Right atrium auricular region (tissue), 2 donors: ENCODE measurements at places on chromosomes 1 and 21. TPM values are rescaled to one million over a fixed set of nuclear protein-coding genes. Genes with fewer than 3 reads are reported as not detected.
A peak's percentile ranks its signal among the peaks of the same experiment; 100 is the strongest.

Gene PCP4
- 6.6 TPM for total RNA-seq

Gene CXADR
- total RNA-seq = 25.8 TPM

Gene G0S2
- total RNA-seq = 212 TPM

Gene SPRR4
- total RNA-seq = not detected

Gene BTG2
- total RNA-seq = 254 TPM

Gene SETD4
- 7.6 TPM for total RNA-seq

Gene TCEA3
- total RNA-seq = 40.1 TPM

Gene TFF3
- 5.0 TPM for total RNA-seq

- DNase-seq = no peak
Observed at GRCh38 chr21:15098908-15099307, 34.1 kb upstream of the NRIP1 start.

DNA sequence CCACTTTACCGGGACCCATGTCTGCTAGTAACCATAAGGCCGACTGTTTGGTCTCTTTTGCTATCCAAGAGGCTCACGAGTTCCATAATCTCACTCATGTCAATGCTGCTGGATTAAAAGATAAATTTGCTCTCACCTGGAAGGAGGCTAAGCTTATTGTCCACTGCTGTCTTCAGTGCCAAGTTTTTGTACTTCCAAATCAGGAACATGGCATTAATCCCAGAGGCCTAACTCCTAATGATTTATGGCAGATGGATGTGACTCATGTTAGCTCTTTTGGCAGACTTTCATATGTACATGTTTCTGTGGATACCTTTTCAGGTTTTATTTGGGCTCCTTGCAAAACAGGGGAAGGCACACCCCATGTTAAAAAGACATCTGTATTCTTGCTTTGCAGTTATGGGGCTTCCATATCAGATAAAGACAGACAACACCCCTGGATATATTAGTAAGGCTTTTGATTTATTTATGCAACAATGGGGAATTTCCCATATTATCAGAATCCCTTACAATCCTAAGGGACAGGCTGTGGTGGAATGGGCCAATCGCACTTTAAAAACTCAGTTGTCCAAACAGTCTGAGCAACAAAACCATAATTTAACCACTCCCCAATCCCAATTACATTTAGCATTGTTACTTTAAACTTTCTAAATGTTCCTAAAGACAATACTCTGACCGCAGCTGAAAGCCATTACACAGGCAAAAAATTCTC is 162.7 kb downstream of the IER5 start:
- DNase-seq = no peak

GRCh38 chr1:47188791-47189785 is 748 bp downstream of the PDZK1IP1 start:
- DNase-seq = peak; percentile 55

DNA sequence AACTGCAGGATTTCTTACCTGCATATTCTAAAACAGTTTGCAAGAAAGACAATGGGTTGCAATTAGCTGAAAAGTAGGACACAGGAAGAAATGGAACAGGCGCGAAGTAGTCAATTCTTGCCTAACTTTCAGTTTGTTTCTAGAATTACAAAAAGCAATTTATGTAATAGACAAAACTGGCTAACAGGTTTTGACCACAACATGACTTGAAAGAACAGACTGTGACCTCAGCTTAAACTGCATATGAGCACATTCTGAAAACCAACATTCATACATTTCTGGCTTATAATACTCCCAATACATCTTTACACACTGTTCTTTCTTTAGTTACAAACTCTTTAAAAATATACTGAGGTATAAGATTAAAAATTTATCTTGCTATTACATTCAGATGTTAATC is 405.9 kb upstream of the B3GALT2 start:
- no peak for DNase-seq

GRCh38 chr1:247210376-247211117 is 38.7 kb upstream of the ZNF124 start:
- peak; percentile 98 for DNase-seq
